KBM-7 (cell line): ENCODE measurements at places on chromosomes 3 and 15.

- DNase-seq = no peak
These were observed 9.6 kb downstream of the LRRK1 start for GRCh38 chr15:100928632-100929280.

DNA sequence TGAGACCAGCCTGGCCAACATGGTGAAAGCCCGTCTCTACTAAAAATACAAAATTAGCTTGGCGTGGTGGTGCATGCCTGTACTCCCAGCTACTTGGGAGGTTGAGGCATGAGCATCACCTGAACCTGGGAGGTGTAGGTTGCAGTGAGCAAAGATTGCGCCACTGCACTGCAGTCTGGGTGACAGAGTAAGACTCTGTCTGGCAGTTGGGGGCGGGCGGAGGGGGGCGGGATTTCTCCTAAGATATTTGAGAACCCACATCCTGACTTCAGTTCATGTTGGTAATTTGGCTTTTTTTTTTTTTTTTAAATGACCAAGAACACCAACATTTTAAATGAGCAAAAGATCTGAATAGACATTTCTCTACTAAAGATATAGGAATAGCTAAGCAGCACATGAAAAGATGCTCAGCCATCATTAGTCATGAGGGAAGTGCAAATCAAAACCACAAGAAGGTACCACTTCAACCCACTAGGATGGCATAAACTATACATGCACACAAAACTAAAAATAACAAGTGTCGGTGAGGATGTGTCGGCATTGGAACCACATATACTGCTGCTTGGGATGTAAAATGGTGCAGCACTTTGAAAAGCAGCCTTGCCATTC lies 75.6 kb upstream of the LMOD3 start:
- no peak for DNase-seq

- no peak for DNase-seq
These were observed 73.3 kb downstream of the SETMAR start for GRCh38 chr3:4376499-4376898.

- DNase-seq = no peak
These were observed 10.6 kb downstream of the ARNT2 start for GRCh38 chr15:80414546-80415357.

DNA sequence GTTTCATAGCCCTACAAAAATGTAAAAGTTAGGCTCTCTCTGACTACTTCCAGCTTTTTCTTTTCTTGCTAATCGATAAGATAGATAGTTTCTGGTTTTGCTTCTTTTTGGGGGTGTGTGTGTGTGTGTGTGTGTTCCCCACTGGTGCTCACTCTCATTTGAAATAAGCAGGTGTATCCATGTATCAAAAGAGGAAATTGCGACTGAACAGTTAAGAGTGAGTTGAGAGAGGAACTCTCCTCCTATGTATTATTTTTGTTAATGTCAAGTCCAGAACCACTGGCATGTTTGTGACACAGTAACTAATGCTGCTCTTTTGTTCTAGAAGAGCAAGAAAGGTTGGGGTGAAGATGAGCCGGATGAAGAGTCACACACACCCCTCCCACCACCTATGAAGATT lies 96.7 kb upstream of the UMPS start:
- DNase-seq = peak; percentile 26

DNA sequence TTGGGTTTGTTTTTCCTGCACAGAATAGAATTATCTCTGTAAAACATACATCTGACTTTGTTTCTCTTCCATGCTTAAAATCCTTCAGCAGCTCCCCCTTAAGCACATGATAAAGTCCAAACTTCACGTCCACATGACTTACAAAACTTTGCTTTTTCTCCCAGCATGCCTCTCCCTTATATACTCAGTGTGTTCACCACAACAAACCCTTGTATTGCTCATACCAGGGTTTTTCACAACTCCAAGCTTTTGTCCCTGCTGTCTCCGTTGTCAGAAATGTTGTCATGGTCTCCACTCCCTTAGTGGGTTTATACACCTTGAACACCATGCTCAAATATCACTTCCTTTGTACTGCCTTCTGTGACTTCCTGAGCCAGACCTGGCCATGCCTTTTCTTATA lies 91.1 kb upstream of the MITF start:
- DNase-seq = no peak

GRCh38 chr15:80487839-80488390 lies 83.7 kb downstream of the ARNT2 start:
- DNase-seq = no peak

- no peak for DNase-seq
These were observed 14.4 kb downstream of the TMOD2 start for GRCh38 chr15:51765751-51766150.

DNA sequence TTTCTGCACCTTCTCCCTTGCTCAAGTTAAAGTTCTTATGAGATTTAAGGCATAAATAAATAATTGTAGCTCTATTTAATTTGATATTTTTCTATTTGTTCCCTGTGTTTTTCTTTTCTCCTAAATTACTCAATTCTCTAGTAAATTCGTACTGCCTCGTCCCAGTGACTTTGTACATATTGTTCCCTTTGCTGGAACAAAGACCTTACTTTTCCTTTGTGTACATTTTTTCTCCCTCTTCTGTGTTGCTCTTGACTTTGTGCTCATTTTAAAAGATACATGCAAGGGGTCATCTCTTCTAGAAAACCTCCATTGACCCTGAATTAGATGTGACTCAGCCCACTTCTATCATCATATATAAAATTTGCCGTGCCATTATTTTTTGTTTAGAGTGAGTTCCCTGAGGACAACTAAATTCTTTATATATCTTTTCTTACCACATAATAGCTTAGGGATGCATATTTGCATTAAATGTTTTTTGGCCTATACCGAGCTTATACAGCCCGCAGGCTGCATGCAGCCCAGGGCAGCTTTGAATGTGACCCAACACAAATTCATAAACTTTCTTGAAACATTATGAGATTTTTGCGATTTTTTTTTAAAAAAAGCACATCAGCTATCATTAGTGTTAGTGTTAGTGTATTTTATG lies 29.6 kb downstream of the PPP4R2 start:
- no peak for DNase-seq

DNA sequence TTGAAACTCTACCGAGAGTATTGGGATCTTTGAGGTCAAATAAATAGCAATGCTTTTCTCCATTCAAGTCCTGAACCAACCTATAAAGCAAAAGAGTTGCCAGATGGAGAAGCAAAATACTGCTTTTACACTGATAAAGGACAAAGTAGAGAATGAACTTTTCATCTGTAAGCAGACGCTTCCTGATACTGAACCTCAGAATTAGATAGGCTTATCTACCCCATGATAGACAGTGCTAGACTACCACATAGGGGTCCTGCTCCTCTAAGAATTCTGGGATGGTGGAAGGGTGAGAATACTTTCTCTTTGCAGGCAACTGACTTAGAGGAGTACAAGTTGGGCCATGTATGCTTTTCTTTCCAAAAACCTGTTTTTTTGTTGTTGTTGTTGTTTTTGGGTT lies 9.5 kb downstream of the SAXO2 start:
- no peak for DNase-seq

GRCh38 chr3:10223676-10224639 lies 24.3 kb upstream of the TATDN2 start:
- DNase-seq = peak; percentile 64

DNA sequence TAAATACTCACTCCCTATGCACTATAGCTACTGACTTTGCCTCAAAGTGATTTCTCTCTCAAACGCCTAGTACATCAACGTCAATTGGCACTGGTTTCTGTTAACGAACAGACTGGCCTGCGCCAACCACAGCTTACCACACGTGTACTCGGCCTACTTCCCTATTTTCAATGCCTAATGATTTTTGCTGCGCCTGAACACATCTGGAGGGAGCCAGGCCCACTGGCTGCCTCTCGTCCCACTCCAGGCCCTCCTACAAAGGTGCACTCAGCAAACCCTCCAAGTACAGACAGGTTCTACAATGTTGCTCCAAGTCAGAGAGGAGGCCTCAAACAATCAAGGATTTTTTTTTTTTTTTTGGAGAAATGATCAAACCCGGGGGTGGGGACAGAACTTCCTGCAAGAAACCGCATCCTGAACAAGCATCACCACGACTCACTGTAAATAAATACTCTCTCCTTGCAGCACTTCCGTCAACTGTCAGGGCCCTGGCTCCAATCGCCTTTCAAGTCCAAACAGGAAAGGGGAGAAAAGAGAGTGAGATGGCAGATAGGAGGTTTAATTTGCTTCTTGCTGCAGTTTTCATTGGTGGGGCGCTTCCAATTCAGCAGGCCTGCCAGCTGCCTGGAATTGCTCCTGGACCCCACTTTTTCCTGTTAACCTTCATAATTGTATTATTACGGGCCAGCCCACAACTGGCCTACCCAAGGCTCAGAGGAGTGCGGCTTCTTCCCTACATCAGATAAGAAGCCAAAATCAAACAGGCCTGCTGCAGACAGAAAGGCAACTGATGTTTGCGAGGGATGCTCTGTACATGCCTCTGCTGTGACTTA lies 139.3 kb downstream of the FOXP1 start:
- DNase-seq = peak; percentile 100

- no peak for DNase-seq
These were observed 90.0 kb downstream of the ETFA start for GRCh38 chr15:76221085-76221767.

GRCh38 chr15:39851500-39852092 lies 68.5 kb downstream of the GPR176 start:
- DNase-seq = no peak

- no peak for DNase-seq
These were observed 9.3 kb upstream of the FBLN2 start for GRCh38 chr3:13539671-13540070.

- no peak for DNase-seq
These were observed 30.1 kb upstream of the PLOD2 start for GRCh38 chr3:146191051-146191450.

DNA sequence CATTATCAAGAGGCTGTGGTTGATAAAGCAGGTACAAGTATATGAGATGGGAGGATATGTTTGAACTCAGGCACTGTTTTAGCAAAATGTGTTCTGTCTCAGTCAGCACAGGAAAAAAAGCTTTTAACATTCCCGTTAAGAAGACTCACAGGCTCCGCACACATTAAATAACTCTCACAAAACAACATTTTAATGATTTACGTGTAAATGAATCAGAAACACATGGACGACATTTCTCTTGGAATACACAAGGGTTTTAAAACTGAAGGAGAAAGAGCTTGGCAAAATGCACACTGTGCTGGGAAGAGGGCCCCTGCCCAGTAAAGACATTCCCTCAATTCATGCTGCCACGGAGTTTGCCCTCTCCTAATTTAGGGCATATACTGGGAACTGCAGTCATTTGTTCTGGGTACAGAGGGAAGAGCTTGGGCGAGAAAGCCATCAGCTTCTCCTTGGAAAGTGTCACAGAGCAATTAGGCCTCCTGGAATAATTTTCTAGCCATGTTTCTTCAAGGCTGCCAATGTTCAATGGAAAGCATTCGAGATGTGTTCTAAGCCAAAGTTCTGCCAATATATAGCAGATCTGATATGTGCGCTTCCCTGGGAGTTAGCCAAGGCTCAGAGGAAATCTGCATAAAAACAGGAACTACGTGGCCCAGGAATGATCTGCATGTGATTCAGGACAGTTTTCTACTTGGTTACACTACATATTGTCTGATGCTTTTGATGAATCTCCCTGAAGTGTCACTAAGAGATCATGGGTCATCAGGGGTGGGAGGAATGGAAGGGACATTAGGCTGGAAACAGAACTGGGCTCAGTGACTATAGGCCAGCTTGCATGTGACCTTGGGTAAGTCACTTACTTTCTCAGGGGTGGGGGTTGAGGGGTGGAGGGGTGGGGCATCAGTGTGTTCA lies 2.2 kb upstream of the MASP1 start:
- DNase-seq = no peak

GRCh38 chr15:100959066-100960050 lies 40.2 kb downstream of the LRRK1 start:
- DNase-seq = no peak

- DNase-seq = no peak
These were observed 22.2 kb downstream of the SUCNR1 start for GRCh38 chr3:151895478-151896241.

- DNase-seq = no peak
These were observed 217.0 kb upstream of the TLE3 start for GRCh38 chr15:70314688-70315087.

- peak; percentile 48 for DNase-seq
These were observed 543 bp downstream of the MEF2A start for GRCh38 chr15:99566157-99566897.

- DNase-seq = no peak
These were observed 141.7 kb downstream of the KCNMB2 start for GRCh38 chr3:178677961-178678360.

- DNase-seq = no peak
These were observed 175.7 kb upstream of the SEMA6D start for GRCh38 chr15:47541562-47541961.

DNA sequence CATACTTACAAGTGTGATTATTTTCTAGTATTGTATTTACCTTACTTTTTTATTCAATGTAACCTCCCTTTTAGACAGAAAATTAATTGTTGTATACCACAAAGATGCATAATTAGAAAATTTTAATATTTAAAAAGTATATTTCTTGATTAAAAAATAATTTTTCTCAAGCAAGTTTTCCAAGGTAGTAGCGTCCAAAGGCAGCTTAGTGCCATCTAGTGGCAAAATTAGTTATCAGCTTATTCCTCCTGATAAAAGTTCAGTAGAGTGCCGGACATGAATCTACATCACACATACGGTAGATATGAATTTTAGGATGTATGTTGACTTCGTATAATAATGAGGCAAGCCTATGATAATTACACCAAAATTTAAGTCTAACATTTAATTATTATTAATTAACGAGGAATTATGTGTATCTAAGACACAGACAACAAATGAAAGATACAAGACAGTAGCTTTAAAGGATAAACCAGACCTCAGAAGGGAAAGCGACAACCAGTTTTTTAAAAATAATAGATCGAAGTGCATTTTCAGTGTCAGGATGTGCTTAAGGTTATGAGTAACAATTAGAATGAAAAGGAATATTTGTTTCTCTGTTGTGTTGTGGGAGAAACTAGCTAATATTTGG lies 405.9 kb downstream of the ROBO1 start:
- DNase-seq = peak; percentile 39

DNA sequence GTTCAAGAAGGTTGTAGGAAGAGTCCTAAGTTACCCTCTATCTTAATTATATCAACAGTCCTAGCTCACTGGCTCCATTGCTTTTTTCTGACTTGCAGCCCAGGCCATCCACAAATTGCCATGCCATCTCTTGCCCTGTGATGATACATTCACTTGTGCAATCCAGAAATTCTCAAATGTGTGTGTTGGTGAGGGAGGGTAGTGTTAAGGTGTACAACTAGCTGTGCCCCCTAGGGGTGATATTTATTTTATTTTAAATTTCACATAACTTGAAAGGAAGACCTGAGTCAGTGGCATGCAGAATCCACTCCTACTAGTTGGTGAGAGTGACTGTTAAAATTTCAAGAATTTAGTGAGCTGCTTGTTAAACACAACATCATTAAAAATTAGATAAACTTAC lies 156.1 kb upstream of the ANKRD28 start:
- DNase-seq = peak; percentile 29
